ENCODE measurements at places on chromosomes 13 and 19. TPM values are rescaled to one million over a fixed set of nuclear protein-coding genes. Genes with fewer than 3 reads are reported as not detected.

DNA sequence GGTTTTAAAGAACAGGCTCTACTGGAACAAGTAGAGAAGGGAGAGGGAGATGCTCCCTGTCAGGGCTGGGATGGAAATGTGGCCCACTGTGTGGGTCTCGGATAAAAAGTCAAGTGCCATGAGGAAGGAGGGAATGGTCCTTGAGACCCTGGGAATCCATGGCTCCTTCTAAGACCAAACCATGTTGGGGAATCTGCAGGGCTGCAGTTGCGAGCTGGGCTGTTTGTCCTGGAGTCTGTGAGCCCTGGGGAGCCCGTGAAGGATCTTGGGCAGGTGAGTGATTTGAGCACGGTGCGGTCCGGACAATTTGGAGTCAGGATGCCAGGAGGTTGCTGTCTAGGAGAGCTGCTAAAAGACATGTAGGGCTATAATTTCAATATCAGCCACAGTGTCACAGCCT, 359.4 kb downstream of the FGF9 start:
- no peak for DNase-seq

Gene MBD3L3
- polyA plus RNA-seq: not detected

Gene ZSCAN22
- 3.9 TPM for polyA plus RNA-seq

Gene ZNF793
- polyA plus RNA-seq: 20.2 TPM

GRCh38 chr13:48710160-48710559, 56.4 kb downstream of the CYSLTR2 start:
- no peak for DNase-seq

DNA sequence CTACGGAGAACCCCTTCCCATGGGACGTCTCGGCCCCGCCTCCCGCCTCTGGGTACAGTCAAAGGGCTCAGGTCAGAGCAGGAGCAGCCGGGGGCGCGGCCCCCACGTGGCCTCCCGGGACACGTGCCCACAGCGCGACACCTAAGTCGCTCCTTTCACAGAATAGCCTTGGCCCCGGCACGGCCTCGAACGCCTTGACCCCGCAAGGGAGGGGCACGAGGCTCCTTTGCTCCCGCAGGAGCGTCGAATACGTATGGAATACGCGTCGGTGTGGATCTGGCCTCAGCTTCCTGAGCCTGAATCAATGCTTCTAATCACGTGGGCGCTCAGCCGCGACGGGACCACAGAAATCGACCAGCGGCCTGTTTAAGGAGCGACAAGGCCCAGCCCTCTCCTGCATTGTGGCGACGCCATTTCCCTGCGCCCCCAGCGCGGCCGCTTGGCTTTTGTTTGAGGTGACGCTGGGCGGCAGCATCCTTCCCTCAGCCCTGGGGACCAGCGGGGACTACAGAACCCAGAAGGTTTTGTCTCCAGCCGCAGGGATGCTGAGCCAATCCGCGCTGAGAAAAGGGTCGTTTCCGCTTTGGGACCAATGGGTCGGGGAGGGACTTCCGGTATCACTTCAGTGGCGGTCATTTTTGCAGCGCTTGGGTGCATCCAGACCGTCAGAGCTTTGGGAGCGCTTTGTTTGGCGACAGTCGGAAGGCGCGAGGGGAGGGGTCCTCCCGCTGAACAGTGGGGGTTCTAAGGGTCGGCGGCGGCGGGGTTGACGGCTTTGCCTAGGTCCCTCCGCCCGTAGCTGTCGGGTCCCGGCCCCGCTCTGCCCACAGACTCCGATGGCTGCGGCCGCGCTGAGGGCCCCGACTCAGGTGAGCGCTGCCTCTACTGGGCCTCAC, at the start of gene ZIK1:
TSS of gene ZIK1 (plus strand) at position 625 of the 896 bp plus-strand sequence. CDS start at position 837, 212 bp downstream.
- peak; percentile 93 for DNase-seq

GRCh38 chr13:48909056-48909389, 66.7 kb upstream of the FNDC3A start:
- no peak for DNase-seq

DNA sequence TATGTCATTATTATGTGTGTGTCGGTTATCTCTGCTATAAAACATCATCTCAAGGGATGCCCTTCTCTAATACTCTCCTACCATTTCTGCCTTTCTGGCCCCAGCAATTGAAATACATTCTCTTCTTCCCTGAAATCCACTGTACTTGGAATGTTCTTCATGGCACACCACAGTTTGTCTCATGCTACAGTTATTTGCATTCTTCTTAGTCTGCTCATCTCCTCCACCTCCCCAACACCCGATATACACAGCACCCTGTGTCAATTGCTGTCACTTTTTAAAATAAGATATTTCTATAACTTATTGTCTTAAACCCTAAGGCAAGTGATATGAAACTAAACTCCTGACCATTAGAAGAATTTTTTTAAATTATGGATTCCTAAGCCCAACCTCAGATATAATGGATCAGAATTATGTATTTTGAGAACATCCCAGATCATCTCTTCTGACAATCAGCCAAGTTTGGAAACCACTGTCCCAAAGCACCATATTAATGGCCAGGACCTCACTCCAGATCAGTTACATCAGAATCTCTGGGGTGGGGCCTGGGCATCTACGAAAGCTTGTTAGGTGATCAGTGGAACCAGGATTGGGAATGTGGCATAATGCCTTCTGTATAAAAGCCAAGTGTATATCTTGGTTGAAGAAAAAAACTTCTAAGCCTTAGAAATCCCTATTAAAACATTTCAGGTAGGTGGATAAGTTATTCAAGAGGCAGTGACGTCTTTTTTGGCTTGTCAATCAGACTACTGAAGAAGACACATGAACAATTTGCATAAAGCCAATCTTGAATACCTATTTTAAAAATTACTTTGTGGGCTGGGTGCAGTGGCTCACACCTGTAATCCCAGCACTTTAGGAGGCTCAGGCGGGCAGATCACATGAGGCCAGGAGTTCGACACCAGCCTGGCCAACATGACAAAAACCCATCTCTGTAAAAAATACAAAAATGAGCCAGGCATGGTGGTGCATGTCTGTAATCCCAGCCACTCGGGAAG, 30.0 kb upstream of the KBTBD7 start:
- no peak for DNase-seq

Gene FBXO27
- polyA plus RNA-seq: 8.5 TPM

GRCh38 chr19:57357406-57357805, 5.9 kb upstream of the TRAPPC2B start:
- no peak for DNase-seq

- DNase-seq: no peak
These were observed 9.5 kb upstream of the VN1R1 start for GRCh38 chr19:57466489-57466888.

- DNase-seq: no peak
These were observed 7.3 kb upstream of the DGKH start for GRCh38 chr13:42041011-42041683.

- no peak for DNase-seq
These were observed 3.7 kb downstream of the ZNF136 start for GRCh38 chr19:12166626-12167025.

DNA sequence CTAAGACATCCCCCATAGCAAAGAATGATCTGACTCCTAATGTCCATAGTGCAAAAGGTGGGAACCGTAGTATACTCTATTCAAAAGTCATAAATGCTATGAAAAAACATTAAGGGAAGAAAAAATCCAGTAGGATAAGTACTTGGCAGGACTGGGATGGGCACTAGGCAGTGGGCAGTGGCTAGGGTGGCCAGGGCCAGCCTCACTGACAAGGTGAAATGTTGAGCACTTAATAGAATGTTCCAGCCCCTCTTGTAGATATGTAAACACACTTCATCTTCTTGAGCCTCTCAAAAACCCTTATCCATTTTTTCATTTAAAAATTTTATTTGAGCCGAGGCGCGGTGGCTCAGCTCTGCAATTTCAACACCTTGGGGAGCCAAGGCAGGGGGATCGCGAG, 1.5 kb upstream of the CLEC4G start:
- no peak for DNase-seq

Gene FLT1
- 32.4 TPM for polyA plus RNA-seq

All from left renal pelvis (tissue), 4 donors.